Posterior vena cava (tissue), 2 donors: ENCODE measurements at places on chromosomes 1 and 21.

- no peak for DNase-seq
These were observed 643 bp downstream of the CFAP298 start for GRCh38 chr21:32611471-32611997.

DNA sequence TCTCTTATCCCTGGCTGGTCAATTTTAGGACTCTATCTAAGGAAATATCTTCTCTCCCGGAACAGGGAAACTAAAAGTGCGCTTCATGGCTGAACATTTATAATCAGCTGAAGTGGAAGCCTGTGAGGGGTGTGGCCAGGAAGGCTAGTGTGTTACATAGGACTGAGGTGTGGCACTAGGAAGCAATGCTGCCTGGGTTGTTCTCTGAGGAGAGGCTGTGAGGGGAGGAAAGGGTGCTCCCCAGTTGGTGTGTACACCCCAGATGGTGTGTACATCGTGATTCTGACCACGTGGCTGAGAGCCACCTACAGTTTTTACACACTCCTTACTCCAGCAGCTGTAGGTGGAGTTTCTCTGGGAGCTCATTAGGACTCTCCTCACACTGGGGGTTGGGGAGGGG is 16.3 kb downstream of the NTPCR start:
- DNase-seq, result no peak

DNA sequence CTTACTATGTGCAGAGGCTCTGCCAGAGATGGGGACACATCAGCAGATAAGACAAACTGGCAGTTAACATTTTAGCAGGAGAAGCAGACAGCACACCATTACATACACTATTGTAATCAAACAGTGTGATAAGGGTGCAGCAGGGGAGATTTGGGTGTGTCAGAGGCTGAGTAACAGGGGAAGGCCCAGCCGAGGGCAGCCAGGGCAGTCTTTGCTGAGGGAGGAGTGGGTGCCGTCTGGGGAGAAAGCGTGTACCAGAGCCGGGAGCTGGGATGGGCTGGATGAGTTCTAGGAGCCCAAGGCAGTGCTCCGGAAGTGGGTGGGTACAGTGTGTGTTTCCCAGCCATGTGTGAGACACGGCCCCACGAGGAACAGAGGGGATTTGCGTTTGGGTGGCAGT is 31.2 kb downstream of the KCNA10 start:
- no peak for DNase-seq

- DNase-seq, result no peak
These were observed 23.5 kb downstream of the ASB17 start for GRCh38 chr1:75908717-75909152.

DNA sequence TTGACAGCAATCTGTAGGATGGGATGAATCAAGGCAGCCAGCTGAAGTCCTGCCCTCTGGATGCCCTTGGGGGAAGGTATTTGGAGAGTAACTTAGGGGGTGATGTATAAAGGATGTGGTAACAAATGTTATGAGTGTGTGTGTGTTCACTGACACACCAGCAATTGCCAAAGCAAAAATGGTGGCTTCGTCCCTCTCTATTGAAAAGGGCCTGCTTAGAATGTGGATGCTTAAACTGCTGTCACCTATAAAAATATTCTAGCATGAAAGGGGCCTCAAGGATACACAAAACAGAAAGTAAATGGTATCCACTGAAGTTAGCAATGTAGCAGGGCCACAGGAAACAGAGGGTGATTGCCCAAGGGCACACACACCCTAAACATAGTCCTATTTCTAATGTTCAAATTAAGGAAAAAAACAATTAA is 15.1 kb upstream of the AIM2 start:
- no peak for DNase-seq
